Stimulated activated CD4-positive, alpha-beta T cell treated with anti-CD3 and anti-CD28 coated beads, Interleukin-1b, Interleukin-23, amount 100 ng/mL, for 1 hour (primary cell): ENCODE measurements at places on chromosomes 12 and 14.

GRCh38 chr14:100576091-100577085, 10.8 kb downstream of the BEGAIN start:
- no peak for DNase-seq

DNA sequence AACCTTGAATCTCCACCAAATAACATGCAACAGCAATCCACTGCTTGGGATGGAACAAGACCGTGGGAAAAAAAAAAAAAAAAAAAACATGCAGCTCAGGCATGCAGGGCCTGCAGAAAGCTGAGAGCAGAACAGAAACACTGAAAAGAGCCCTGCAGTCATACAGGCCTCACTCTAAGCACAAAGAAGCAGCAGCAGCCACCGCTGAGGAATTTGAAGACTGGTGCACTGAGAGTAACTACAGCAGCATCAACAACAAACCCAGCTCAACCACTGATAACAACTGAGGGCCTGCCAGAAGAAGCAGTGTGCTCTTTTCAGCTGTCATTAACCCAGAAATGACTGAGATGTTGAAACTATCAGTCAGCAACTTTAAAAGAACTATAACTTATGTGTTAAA, 354.7 kb upstream of the TMTC1 start:
- DNase-seq, result no peak

GRCh38 chr12:28936221-28936620, 212.9 kb upstream of the FAR2 start:
- DNase-seq, result no peak

GRCh38 chr12:90058704-90059103, 350.1 kb upstream of the ATP2B1 start:
- no peak for DNase-seq

- no peak for DNase-seq
These were observed 37.8 kb upstream of the OR4E1 start for GRCh38 chr14:21711360-21711961.

- no peak for DNase-seq
These were observed 2.0 kb upstream of the HECTD1 start for GRCh38 chr14:31209605-31210004.

DNA sequence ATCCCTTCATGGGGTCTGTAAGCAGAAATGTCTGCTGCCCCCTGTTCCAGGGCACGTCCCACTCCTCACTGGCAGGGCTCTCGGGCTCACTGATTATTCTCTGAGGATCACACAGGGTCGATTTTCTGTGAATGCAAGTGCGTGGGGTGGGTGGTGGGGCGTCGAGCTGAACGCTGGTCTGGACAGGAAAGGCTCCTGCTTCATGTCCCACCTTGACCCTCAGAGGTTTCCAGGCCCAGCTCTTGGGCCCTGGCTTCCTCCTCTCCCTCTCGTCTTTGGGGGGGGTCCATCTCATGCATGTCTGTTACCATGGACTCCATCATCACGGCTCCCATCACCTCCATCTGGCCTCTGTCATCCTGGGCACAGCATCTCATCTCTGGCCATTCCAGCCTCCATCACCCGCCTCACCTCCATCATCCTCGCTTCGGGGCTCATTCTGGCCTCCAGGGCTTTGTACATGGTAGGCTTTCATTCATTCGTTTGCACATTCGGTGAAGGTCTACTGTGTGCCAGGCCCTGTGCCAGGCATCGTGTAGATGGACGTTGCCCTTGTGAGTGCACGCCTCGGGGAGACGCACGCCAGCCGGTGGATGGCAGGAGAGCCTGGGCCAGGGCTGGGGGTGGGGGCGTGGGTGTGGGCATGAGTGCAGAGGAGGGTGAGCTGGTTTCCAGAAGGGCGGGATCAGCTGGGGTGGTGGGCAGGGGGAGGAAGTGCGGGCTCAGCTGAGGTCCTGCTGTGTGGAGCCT, 34.7 kb downstream of the RTL1 start:
- no peak for DNase-seq

GRCh38 chr12:91098941-91099340, 12.4 kb downstream of the LUM start:
- no peak for DNase-seq

DNA sequence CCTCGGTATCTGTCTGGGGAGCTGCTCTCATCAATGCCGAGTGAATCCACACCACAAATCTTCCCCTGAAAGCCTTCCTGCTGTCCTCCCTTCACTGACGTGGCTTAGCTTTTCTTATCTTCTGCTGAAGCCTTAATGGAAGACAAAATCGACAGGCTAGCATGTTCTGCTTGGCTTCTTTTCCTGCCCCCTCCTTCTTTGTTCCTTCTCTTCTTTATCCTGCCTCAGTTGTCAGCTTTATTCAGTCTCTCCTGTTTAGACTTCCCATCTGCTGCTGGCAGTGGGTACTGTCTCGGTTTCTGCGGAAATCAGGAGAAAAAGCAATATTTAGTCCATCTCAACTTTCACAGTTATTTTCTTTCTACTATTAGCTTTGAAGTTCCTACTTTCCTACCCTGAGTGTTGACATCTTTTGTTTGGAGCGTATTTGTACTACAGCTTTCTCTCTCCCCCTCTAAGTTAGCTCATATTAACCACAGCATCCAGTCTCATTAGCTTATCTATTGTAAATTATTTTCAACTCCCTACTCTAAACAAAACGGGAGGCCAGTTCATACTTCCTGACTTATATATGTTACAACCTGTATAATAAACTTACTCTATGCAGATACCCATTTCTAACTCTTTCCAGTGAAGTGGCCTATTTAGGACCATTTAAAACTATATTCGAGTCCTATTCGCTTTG, 226.0 kb downstream of the DACT1 start:
- DNase-seq, result no peak

DNA sequence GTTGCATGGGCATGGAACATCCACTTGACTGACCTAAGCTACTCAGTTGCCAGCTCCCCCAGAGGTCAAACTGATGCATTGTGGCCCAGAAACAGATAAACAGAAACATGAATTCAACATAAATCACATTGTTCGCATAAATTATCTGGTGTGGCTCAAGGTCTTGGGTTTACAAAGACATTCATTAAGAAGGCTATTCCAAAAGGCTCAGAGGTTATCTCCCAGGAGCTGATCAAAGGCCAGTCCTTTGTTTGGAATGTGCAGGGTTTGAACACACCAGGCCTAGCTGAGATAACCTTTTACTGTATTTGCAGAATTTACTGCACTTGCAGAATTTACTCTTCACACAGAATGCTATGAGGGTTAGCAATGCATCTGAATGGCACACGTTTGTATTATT, 96.4 kb upstream of the DCD start:
- no peak for DNase-seq

GRCh38 chr14:51307551-51307950, 67.5 kb downstream of the TMX1 start:
- DNase-seq, result no peak

- no peak for DNase-seq
These were observed 36.7 kb downstream of the CCDC92 start for GRCh38 chr12:123935956-123936355.

DNA sequence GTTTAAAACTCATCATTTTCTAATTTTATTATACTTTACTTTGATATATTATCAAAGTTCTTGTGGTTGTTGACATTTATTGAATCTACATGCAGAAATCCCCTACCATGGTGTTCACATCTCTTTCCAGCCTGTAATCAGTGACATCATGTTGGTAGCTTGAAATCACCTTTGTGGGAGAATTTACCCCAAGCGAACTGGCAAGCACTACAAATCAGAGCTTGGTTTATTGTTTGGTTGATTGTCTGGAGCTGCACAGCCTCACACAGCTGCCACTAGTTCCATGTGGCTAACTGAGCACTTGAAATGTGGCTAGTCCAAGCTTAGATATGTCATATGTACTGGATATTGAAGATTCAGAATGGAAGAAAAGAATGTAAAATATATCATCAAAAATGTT, 15.4 kb upstream of the KRT5 start:
- no peak for DNase-seq

- no peak for DNase-seq
These were observed 596.0 kb downstream of the SLC16A7 start for GRCh38 chr12:60191676-60192359.

DNA sequence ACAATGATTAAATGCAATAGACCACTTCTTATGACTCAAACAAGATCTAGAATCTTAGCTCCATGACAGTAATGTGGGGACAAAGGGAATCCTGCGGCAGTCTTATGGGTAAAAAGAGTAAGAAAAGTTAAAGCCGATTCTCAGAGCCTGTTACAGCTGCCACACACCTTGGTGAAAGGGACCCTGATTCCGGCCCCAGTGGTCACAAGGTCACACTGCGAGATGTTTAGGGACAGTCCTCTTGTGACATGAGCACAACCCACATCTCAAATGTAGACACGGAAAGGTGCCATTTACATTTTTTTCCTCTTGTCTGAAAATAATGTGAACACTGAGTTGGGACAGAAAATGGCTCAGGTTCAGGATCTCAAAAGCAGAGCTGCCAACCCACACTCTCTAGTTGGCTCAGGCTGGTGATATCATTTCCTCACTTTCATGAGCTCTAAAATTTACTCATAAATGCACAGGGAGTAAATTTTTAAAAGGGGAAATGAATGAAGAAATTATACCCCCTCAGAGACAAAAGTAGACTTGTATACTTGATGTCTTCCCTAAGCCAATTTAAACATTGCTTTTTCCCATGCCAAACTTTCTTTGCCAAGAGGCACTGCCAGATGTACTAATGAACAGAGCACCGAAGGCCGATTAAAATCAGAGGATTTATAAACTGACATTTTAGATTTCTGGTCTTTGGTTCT, 113.1 kb upstream of the OVCH1 start:
- no peak for DNase-seq

GRCh38 chr12:3361146-3361545, 129.9 kb upstream of the PRMT8 start:
- DNase-seq, result no peak

- DNase-seq, result no peak
These were observed 879 bp downstream of the GDF3 start for GRCh38 chr12:7694556-7695236.

DNA sequence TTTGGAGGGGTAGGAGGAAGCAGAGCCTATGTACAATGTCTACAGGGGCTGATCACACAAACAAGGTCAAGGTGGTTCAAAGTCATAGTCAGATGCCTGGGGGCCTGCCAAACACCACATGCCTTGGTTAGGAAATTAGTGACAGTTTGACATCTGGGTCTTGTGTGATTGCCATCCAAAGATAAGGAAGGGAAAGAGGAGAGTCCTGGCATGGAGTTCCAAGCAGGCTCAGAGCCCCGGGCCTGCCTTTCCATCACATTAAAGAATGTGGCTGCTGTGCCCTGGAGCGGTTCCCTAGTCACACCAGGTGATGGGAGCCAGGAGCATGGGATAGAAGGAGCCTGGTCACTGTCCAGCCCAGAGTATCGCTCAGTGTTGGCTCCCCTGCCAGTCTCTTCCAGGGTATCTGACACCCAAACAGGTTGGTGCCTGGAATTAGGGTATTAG, 53.6 kb upstream of the BCL2L14 start:
- no peak for DNase-seq

GRCh38 chr12:49809906-49810389, 18.3 kb downstream of the NCKAP5L start:
- DNase-seq, result no peak

- DNase-seq, result no peak
These were observed 374.4 kb downstream of the DPF3 start for GRCh38 chr14:72519543-72519942.

DNA sequence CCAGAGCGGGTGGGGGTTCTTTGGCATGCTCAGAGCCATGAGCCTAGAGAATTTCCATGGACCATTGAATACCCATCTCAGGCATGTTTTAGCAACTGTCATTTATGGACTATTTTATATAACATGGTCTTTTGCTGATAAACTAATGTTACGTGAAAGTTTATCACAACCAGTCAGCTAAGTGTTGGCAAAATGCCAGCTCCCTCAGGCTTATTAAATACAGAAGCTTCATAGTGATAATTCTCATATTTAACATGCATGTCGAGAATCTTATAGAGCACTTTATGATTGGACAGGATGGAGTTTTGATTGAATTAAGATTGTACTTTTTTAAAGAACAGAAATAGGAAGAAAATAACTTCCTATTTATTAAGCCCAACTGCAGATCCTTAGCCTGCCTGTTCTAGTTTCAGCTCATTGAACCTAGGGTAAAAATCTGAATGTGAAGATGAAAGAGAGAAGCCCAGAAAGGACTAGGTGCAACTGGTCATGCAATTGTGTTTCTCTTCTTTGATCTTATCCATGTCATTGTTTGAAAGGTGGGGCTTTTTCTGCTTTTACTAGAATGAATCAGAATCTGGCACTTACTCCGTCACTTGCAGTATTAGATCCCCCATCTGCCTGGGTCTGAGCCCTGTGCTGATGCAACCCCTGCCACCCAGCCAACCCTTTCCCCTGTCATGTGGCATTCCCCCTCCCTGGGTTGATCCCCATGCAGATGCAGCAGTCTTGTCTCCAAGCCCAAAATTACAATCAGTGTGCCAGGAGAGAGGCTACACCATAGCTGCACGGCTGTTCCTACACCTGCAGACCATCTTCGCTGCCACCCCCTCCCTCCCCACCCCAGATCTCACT, 134.6 kb upstream of the EVL start:
- DNase-seq, result no peak

DNA sequence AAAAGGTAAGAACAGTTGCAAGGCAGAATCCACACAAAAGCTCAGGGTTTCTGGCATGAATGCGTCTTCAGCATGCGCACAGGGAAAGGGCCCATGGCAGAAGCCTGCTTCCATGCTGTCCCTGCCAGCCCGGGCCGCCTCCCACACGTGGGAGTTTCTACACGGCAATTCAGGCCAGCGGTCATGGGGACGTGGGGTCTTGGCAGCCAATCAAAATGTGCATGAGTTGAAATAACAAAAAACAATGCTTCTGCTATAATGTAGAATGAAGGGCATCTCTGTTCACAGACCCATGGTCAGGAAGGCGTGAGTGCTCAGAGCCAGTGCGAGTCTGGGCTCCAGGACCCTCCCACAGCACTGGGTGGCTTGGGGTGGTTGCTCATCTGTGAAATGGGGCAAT, 28.6 kb downstream of the AMN start:
- DNase-seq, result no peak

GRCh38 chr14:88668448-88669116, 105.7 kb downstream of the ZC3H14 start:
- DNase-seq, result no peak
